IMR-90 (cell line): ENCODE measurements at places on chromosomes 7 and 10. TPM values are rescaled to one million over a fixed set of nuclear protein-coding genes. Genes with fewer than 3 reads are reported as not detected.
A peak's percentile ranks its signal among the peaks of the same experiment; 100 is the strongest.

GRCh38 chr7:114793155-114793845 is 128.6 kb upstream of the MDFIC start:
- no peak overlapping the region for H3K27ac ChIP-seq
- H3K4me1 ChIP-seq = peaks cover 4% of the 10 kb centered on the region; the same call in 1 of the 2 replicates
- H3K36me3 ChIP-seq = no peaks in the 10 kb centered on the region
- no peak for DNase-seq
- H3K27me3 ChIP-seq = no peaks in the 10 kb centered on the region; the same call in 1 of the 2 replicates
- H3K4me3 ChIP-seq = no peak overlapping the region

DNA sequence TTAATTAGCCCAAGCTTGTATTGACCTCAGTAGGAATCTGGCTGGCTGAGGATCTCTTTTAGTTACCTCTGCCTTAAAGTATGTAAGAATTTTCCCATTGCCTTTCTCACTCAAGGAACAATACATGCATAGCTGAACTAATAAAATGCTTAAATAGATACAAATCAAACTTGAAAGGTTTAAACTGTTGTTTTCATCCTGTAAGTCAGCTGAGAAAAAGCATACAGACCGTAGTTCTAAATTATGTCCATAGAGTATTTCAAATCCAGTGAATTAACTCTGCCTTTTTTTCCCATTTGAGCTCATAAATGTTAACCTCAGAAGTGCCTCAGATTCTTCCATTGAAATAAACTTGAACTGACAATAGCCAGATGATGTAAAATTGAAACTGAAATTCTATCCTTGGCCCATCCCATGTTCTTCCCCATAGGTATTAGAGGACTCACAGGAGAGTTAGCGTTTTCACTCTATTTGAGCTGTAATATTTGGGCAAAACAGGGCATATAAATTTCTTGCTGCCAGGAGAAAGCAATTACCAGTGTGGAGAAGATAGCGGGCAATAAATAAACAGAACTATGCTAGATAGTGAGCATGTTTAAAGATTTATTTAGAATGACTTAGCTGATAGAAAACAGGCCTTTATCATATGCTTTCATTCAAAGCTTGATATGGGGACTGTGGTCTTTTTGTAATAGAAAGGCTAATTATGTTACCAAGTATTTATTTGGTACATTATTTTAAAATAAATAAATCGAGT is 163.7 kb downstream of the WNT2 start:
- H3K36me3 ChIP-seq = no peaks in the 10 kb centered on the region
- DNase-seq = peak; percentile 40
- H3K4me3 ChIP-seq = no peak overlapping the region
- H3K27me3 ChIP-seq = no peaks in the 10 kb centered on the region

DNA sequence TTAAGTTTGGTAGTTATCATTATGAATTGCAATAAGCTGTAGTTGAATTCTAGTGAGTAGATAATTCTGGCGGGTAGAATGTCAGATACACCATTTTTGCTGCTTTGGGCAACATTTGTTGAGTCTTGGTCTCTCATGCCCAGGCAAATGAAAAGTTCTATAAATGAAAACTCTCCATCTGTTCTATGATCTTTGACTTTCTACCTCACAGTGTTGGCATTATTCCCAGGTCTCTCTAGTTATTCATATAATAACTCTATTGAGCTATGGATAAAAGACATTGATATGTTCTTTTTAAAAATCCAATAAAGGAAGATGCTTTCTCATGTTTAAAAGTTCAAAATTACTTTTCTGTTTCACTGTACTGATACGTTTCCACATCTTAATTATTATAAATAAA is 415.3 kb upstream of the SEMA3D start:
- H3K36me3 ChIP-seq = no peaks in the 10 kb centered on the region
- H3K27ac ChIP-seq = no peak overlapping the region
- peak; percentile 36 for DNase-seq
- H3K27me3 ChIP-seq = no peaks in the 10 kb centered on the region

DNA sequence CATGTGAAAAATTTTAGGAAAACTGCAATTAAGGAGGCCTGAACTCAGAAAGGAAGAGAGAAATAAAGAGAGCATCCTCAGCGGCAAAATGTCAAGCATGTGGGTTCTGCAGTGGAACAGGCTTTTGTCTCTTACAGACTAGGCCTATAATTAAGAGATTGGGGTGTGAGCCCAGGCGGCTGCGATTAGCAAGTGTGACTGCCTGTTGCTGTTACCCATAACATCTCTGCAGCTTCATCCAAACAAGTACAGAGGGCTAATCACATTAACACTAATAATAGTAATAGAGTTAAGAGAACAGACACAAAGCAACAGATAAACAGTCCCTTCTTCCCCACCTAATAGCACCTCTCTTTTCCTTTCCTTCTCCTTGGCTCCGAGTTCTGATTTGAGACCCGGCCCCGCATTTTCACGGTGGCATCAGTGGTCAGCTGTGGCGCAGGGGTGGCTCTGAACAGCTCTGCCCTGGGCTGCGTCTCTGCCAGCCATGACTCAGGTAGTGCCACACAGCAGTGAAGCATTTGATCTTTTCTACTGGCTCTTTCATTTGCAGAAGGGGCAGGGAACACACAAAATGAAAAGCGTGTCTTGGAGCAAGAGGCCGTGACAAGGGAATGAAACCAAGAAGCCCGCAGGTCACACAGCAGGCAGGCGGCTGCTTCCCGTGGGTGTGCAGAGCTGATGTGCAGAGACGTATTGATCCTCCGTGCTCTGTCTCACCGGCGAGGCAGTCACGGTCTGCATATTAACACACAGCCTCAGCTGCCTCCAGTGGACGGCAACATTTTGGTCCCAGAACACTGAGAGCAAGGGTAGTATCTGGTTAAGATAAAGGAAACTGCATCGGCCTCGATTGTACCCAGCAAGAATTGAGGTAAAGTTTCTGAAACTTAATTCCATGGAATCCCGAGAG is 103.1 kb downstream of the KLF6 start:
- DNase-seq = no peak
- no peak overlapping the region for H3K4me3 ChIP-seq
- H3K4me1 ChIP-seq = peaks cover 2% of the 10 kb centered on the region; the same call in 1 of the 2 replicates

DNA sequence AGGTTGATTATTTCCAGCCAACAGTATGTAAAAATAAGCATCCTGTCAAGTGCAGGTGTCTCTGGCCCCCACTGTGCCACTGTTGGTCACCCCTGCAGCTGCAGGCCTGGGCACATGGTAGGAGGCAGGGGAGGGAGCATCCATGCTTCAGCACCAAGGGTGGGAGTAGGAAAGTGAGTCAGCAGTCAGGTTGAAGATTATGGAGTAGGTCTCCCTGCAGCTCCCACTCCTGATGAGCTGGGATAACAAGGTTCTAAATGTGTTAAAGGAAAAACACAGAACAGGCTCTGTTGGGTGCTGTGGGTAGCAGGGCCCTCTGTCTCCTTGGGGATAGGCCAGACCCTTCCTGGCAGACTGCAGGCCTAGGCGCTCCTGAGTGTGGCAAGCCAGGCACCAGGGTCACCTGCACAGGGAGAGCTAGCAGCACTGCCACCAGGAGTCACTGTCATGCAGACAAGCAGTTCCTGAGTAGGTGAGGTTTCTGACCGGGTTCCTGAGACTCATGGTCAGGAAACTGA is 59.3 kb downstream of the NUDCD3 start:
- peak; percentile 28 for DNase-seq
- H3K27ac ChIP-seq = no peak overlapping the region
- no peaks in the 10 kb centered on the region for H3K27me3 ChIP-seq
- no peak overlapping the region for H3K4me3 ChIP-seq
- peaks cover 8% of the 10 kb centered on the region for H3K36me3 ChIP-seq
- peaks cover 3% of the 10 kb centered on the region for H3K4me1 ChIP-seq

GRCh38 chr10:132637477-132638129 is 100.0 kb downstream of the INPP5A start:
- H3K36me3 ChIP-seq = no peaks in the 10 kb centered on the region
- no peak overlapping the region for H3K4me3 ChIP-seq
- peaks cover 8% of the 10 kb centered on the region; the same call in 1 of the 2 replicates for H3K4me1 ChIP-seq

GRCh38 chr10:88849234-88849633 is 2.4 kb downstream of the ANKRD22 start:
- DNase-seq = peak; percentile 72
- peaks cover 5% of the 10 kb centered on the region; the same call in 1 of the 2 replicates for H3K4me1 ChIP-seq
- no peaks in the 10 kb centered on the region for H3K36me3 ChIP-seq
- H3K27me3 ChIP-seq = no peaks in the 10 kb centered on the region
- no peak overlapping the region for H3K4me3 ChIP-seq
- H3K27ac ChIP-seq = no peak overlapping the region

- no peaks in the 10 kb centered on the region for H3K36me3 ChIP-seq
- H3K4me3 ChIP-seq = no peak overlapping the region
- no peaks in the 10 kb centered on the region for H3K4me1 ChIP-seq
- DNase-seq = no peak
These were observed 705.6 kb upstream of the GALNT17 start for GRCh38 chr7:70426249-70426880.

- no peaks in the 10 kb centered on the region for H3K27me3 ChIP-seq
- H3K27ac ChIP-seq = no peak overlapping the region
- H3K36me3 ChIP-seq = peaks cover 22% of the 10 kb centered on the region
- H3K4me3 ChIP-seq = no peak overlapping the region
- DNase-seq = no peak
These were observed 35.1 kb downstream of the RHOBTB1 start for GRCh38 chr10:60908896-60909295.

- peaks cover 7% of the 10 kb centered on the region for H3K4me1 ChIP-seq
- H3K4me3 ChIP-seq = peak overlapping the region; percentile 37
- no peak for DNase-seq
- H3K36me3 ChIP-seq = no peaks in the 10 kb centered on the region
These were observed 2.6 kb downstream of the GJD4 start for GRCh38 chr10:35607475-35608327.

DNA sequence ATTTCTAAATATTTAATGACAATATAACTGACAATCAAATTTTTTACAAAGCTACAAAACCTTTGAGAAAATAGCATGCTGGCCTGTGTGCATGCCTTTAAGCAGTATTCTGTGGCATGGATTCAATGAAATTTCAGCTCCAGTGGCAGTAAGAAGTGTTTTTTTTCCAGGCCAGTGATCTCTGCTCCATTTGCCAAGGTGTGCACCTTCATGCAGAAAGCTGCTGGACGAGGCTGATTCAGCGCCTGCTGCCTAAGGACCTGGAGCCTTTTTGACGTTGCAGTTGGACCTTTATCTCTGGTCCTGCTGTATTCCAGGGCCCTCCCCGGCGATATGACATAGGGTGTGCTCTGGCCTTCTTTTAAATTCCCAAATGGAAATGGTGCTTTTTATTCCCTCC is 26.6 kb downstream of the VWC2 start:
- H3K27me3 ChIP-seq = no peaks in the 10 kb centered on the region
- no peaks in the 10 kb centered on the region for H3K36me3 ChIP-seq
- H3K27ac ChIP-seq = no peak overlapping the region
- no peak overlapping the region for H3K4me3 ChIP-seq
- DNase-seq = no peak

DNA sequence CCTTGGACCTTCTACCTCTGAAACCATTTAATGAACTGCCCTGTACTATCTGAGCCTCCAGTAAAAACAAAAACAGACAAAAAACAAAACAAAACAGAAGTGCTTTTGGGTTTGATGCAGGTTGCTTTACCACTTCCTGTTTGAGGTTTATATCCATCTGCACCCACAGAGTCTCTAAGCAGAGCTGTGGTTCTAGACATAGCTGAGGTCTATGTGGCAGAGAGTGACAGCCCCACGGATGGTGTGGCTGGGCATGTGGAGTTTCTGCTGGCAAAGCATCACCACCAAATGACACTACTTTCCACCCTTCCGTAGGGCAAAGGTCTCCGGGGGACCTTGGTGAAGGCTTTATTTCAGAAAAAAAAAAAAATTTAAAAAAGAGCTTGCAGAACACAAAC is 754.2 kb downstream of the GRID1 start:
- DNase-seq = no peak
- no peaks in the 10 kb centered on the region for H3K4me1 ChIP-seq
- no peak overlapping the region for H3K4me3 ChIP-seq
- H3K27ac ChIP-seq = no peak overlapping the region

GRCh38 chr10:66927251-66927935 is 1.6 kb downstream of the LRRTM3 start:
- DNase-seq = no peak
- no peak overlapping the region for H3K4me3 ChIP-seq
- no peaks in the 10 kb centered on the region for H3K4me1 ChIP-seq
- H3K36me3 ChIP-seq = no peaks in the 10 kb centered on the region

DNA sequence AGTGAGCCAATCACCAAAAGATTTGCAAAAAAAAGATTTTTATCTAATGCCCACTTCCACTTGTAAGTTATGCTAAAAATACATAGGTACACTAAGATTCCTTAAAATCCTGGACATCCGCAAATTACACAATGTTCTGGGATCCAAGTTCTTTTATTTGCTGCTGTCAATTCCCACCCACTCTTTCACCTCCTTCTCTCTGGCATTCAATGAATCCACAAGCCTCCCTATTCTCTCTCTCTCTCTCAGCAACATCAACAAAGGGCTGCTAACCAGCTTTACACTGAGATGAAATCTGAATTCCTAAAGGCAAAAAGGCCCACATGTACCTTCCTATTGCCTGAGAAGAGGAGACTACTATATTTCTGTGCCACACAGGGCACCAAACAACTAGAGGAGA is 99.9 kb downstream of the ARMH3 start:
- H3K4me3 ChIP-seq = no peak overlapping the region
- no peak for DNase-seq
- peaks cover 13% of the 10 kb centered on the region for H3K36me3 ChIP-seq
- H3K4me1 ChIP-seq = no peaks in the 10 kb centered on the region
- H3K27me3 ChIP-seq = no peaks in the 10 kb centered on the region

- no peak overlapping the region for H3K27ac ChIP-seq
- H3K4me3 ChIP-seq = no peak overlapping the region
- H3K36me3 ChIP-seq = no peaks in the 10 kb centered on the region
- no peaks in the 10 kb centered on the region for H3K27me3 ChIP-seq
These were observed 7.5 kb upstream of the LRRN3 start for GRCh38 chr7:111083413-111083812.

- H3K36me3 ChIP-seq = no peaks in the 10 kb centered on the region
- H3K4me1 ChIP-seq = no peaks in the 10 kb centered on the region
- no peak overlapping the region for H3K27ac ChIP-seq
- no peak for DNase-seq
- H3K4me3 ChIP-seq = no peak overlapping the region
These were observed 309.9 kb downstream of the GRID1 start for GRCh38 chr10:86056672-86057071.

DNA sequence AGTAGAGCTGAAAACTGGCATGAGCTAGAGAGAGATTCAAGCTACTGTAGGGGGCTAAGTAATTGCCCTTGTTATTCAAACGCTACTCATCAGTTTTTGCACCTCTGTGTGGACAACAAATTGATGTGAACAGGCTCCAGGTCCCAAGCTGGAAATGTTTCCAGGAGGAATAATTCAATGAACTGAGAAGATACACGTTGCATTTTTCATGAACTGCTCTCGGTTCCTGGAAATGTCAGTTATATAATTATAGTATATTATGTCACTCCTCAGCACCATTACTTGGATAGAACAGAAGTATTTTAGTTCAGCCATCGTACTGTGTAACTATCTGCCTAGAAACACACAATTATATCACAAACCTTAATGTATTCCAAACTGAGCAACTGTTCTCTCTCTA is 65.9 kb upstream of the A1CF start:
- DNase-seq = no peak
- no peak overlapping the region for H3K27ac ChIP-seq
- H3K36me3 ChIP-seq = no peaks in the 10 kb centered on the region
- no peaks in the 10 kb centered on the region for H3K4me1 ChIP-seq

Gene PILRA
- total RNA-seq = not detected in 2 replicates

Gene RNF133
- total RNA-seq = under 0.01 TPM in 1 of 2 replicates, not detected in the other

Gene DOCK1
- 71.0 and 79.2 TPM in 2 replicates for total RNA-seq

Gene FLNC
- 116 and 139 TPM in 2 replicates for total RNA-seq

Gene ZFYVE27
- total RNA-seq = 12.8 and 13.1 TPM in 2 replicates

Gene RNLS
- total RNA-seq = 4.2 and 7.0 TPM in 2 replicates

Gene EPHA1
- total RNA-seq = not detected in 2 replicates

Gene SNX8
- total RNA-seq = 7.7 and 8.6 TPM in 2 replicates

Gene WASHC2C
- 27.2 and 45.3 TPM in 2 replicates for total RNA-seq

Gene CFAP58
- 0.36 and 0.83 TPM in 2 replicates for total RNA-seq
